ENCODE measurements at places on chromosomes 5 and 9.

DNA sequence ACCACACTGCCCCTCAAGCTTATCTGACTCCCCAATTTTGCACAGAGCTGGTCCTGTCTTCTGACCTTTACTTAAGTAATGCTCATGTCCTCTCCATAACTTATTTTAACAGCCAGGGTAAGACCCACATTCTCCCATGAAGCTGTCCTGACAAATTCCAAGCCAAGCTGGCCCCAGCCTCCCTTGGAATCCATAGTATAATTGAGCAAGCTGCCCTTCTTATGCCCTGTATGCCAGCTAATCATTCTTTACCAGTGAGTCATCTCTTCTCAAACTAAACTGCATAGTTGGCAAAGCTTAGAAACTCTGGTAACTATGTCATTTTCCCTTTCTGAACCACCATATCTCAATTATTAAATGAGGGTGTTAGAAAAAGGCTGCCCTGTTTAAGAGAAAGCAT, 92.4 kb downstream of the NFIB start:
- DNase-seq, result no peak

DNA sequence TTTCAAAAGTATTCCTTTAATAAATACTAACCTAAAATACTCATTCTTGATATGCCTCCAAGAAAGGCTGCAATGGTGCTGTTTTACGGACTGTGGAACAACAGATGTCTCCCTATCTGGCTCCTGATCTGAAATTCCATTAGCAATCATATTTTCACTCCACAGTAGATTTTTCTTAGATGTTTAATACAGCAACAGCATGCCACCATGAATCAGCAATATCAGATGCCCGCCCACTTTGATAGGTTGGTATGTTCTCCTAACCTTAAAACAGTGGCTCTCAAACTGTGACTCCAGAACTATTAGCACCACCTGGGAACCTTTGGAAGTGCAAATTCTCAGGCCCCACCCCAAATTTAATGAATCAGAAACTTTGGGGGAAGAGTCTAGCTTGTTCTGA, 110.2 kb downstream of the MLLT3 start:
- no peak for DNase-seq

GRCh38 chr5:132926437-132926836, 37.0 kb downstream of the AFF4 start:
- DNase-seq, result no peak

- no peak for DNase-seq
Measured at GRCh38 chr5:23007762-23008161, 154.6 kb upstream of the CDH12 start.

- no peak for DNase-seq
Measured at GRCh38 chr5:43769571-43770355, 166.8 kb downstream of the NNT start.

GRCh38 chr9:83511051-83511450, 27.1 kb downstream of the FRMD3 start:
- no peak for DNase-seq

- no peak for DNase-seq
Measured at GRCh38 chr5:128412145-128412930, 125.7 kb downstream of the FBN2 start.

- DNase-seq, result no peak
Measured at GRCh38 chr9:130994135-130995085, 14.6 kb upstream of the LAMC3 start.

GRCh38 chr9:98917746-98918487, 25.8 kb upstream of the COL15A1 start:
- DNase-seq, result no peak

- DNase-seq, result no peak
Measured at GRCh38 chr9:77417566-77417965, 230.6 kb downstream of the GNA14 start.

DNA sequence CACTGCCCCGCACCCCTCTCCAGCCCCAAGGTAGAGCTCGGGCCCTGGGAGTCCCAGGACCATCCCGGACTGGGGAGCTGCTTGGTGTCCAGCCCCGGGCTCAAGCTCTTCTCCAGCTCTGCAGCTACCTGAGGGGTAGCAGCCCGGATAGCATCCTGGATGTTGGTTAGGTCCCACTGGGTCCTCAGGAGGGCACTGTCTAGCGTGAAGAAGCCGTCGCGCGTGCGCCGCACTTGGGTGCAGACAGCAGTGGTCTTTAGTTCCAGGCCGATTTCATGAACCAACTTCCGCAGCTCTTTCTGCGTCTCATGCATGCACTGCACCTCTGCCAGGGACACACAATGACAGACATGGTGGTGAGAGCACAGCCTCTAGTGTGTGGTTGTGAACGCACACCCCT, 12.7 kb downstream of the TRUB2 start:
- no peak for DNase-seq

DNA sequence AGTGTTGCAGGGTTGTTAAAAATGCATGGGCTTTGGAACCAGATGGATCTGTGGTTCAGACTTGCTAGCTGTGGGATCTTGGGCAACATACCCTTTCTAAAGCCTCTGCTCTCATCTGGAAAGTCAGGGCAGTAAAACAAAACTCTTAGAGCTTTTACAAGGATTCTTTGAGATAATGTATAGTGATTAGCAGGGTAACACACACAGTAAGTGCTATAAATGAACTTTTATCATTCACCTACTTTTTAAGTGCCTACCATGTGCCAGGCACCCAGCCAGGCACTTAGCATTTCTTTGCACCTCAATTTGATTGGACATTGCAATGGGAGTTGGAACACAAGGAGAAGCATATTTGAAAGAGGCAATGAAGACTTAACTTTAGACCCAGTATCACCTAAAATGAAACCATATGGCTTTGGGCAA, 208.6 kb upstream of the PAPPA start:
- DNase-seq, result no peak

- no peak for DNase-seq
Measured at GRCh38 chr9:91992461-91993041, 42.5 kb upstream of the ROR2 start.

GRCh38 chr9:104984948-104985347, 57.0 kb upstream of the ABCA1 start:
- no peak for DNase-seq

- DNase-seq, result no peak
Measured at GRCh38 chr5:137075163-137075970, 423.8 kb downstream of the SPOCK1 start.

GRCh38 chr5:157550663-157551062, 24.9 kb downstream of the ADAM19 start:
- DNase-seq, result no peak

DNA sequence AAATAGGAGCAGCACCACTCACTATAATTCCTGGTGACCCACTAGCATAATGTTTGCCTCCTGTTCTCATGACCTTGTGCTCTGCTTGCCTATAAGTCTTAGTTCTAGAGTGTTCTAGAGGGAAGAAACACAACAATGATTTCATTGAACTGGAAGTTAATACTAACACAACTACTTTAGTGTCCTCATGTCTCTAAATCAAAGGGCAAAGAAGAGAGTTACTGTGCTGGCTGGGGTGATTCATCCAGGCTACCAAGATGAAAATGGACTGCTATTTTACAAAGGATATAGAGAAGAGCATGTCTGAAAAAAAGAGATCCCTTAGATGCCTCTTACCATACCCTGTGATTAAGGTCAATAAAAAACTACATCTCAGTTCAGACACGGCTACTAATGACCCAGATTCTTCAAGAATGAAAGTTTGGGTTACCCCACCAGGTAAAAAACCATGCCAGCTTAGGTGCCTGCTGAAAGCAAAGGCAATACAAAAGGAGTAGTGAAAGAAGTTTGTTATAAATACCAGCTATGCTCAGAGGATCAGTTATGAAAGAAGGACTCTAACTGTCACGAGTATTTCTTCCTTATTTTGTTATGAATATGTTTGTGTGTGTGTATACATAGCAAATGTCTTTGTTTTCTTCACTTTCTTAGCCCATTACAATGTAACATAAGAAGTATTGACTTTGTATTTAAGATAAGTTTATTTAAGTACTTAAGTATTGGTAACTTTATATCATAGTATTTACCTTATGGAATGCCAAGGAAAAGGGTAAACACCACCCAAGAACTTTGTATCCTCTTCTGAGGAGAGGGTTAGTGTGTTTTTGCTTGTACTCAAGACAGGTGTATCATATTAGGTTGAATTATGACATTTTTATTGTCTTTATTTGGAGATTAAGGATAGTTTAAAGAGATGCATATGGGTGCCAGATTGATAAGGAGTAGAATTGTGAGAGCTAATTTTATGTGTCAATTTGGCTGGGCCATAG, 314.1 kb upstream of the PTGER4 start:
- no peak for DNase-seq

DNA sequence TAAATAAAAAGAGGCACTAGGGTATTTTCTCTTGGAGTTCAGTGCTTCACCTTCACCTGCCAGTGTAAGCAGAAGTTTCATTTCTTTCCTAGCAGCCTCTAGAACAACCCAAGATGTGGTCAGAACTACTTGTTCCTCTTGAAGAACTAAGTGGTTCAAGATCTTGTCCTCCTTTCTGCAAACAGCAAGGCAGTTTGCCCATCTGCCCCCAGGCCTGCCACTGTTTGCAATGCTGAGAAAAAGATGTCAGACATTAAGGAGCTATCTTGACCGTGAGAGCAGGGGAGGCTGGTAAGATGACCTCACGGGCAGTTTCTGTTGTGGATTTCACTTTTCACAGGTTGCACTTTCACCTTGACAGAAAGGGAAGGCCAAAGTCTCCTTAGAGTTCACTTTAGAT, 52.0 kb upstream of the KLF4 start:
- no peak for DNase-seq

DNA sequence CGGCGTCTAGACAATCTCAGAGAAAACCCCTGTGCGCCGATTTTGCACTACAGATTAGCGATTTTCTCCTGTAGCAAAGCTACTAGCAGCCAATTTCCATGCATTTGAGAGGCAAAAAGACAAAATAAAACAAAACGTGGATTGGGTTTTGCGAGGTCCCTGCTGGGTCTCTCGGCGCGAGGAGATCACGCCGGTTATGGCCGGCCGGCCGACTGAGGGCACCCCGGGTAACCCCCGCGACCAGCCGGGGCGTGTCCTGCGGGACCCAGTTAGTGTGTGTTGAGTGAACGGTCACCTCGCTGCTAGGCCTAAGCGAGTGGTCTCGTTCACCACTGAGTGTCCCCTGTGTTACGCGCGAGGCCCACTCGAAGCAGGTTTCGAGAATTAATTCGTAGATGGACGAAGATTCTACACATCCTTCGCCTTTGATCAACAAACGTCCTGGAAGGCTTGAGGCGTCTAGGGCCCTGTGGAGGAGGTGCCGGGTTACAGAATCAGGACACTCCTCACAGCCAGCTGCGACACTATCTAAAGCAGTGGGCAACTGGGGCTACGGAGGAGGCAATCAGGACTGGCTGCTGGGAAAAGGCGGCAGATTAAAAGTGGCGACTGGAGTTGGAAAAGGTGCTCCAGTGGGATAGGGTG, 764 bp upstream of the VDAC1 start:
- no peak for DNase-seq

DNA sequence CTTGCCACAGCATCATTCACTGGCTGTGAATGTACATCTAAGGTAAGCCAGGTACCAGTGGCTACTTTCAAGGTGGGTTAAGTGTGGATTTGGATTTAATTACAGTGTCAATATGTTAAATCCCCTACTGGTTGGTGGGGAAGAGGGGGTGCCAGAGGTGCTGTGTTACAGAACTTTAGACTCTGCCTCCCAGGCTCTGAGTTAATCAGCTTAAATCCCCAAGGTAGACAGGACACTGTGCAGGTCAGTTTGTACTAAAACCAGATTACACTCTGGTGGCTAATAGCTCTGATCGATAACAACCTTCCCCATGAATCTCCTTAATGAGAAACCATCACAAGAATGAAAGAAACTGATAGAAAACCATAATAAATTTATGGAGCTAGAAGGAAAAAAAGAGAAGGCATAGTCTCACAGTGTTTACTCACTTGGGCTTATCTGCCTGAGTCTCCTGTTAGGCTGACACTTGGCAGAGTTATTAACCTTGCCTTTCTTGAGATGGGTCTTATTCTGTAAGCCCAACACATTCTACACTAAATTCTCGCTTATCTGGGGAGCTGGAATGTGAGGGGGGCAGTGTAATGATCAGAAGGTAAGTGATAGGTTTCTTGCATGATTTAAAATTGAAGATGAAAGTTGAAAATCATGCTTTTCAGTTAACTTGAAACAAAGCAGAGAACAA, 106.8 kb downstream of the LMNB1 start:
- DNase-seq, result no peak

GRCh38 chr5:2335733-2336515, 415.6 kb downstream of the IRX2 start:
- no peak for DNase-seq

DNA sequence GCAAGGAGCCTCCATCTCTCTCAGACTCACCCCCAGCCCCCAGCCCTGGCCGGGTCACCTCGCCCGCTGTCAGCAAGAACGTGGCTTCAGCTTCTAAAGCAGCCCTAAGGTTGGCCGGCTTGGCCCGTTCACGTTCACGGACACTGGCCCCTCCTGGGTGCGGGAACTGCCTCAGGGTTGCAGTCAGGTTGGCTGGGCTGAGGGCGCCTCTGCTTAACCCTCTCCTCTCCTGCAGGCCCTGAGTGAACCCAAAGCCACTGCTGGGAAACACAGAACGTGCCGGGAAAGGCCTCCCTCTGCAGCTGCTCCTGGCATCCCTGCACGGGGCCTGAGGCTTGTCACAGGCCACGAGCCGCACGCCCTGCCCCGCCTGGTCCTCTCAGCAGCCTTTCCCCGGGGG, 40.1 kb upstream of the UBAC1 start:
- no peak for DNase-seq

DNA sequence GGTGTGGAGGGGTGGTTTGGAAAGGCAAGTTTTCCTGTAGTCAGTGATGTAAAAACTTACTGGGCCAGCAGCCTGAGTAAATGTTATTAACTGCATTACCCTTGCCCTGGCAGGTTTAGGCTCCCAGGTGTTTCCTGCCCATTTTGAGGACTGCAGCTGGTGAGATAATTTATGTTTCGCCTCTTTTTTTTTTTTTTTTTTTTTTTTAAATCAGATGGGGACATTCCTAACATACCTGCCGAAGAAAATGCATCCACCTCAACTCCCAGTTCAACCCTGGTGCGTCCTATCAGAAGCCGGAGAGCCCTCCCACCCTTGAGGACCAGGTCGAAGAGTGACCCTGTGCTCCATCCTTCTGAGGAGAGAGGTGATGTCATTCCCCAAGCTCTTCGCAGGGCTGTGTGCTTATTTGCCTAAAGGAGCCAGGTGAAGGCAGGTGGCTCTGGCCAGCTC, 60.6 kb downstream of the ENTREP1 start:
- DNase-seq, result peak; percentile 14

- no peak for DNase-seq
Measured at GRCh38 chr9:83247732-83248131, 184.8 kb upstream of the RASEF start.

- DNase-seq, result no peak
Measured at GRCh38 chr9:108672475-108673190, 183.2 kb downstream of the ACTL7B start.

- DNase-seq, result no peak
Measured at GRCh38 chr9:88173378-88173999, 35.2 kb upstream of the SPATA31C2 start.

GRCh38 chr5:31898036-31898632, 259.2 kb downstream of the PDZD2 start:
- DNase-seq, result no peak

- peak; percentile 1 for DNase-seq
Measured at GRCh38 chr5:75465480-75465879, 45.9 kb downstream of the CERT1 start.

- no peak for DNase-seq
Measured at GRCh38 chr9:21465859-21466518, 16.1 kb downstream of the IFNE start.

GRCh38 chr5:65811004-65811403, 89.0 kb downstream of the NLN start:
- DNase-seq, result no peak

All from NCI-H2081 treated with DMSO at 0.1 percent for 48 hours (cell line).